ENCODE measurements at places on chromosomes 6 and 20.

- DNase-seq = no peak
Measured at GRCh38 chr20:19275630-19276071, 63.2 kb downstream of the SLC24A3 start.

- no peak for DNase-seq
Measured at GRCh38 chr6:104123227-104123626, 736.5 kb downstream of the HACE1 start.

- no peak for DNase-seq
Measured at GRCh38 chr6:131685266-131685780, 15.9 kb downstream of the OR2A4 start.

DNA sequence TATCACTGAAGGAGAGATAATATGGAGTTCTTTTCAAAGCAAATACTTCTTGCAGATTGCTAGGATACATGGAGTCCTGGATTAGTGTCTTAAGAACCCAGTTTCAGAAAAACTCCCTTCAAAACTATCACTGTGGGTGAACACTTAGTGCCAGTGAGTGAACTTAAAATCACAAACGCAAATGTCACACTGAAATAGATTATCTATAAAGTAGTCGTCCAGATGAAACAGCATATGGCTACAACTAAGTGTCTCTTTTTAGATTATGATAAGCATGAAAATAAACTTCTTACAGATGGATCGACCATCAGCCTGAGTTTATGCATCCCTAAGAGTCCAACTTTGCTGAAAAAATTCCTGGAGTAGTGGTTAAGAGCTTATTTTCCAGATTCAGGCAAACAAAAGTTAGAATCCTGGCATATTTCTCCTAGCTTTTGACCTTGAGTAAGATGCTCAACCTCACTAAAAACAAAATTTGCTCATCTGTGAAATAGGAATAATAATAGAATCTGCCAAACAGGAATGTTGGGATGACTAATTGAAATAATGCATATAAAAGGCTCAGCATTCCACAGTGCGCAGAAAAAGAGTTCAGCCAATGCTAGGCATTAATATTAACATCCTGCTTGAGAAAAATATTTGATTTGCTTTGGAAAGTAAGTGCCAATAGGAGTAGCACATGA, 70.4 kb downstream of the DOK5 start:
- no peak for DNase-seq

- DNase-seq = no peak
Measured at GRCh38 chr6:89786970-89787369, 32.6 kb downstream of the MDN1 start.

DNA sequence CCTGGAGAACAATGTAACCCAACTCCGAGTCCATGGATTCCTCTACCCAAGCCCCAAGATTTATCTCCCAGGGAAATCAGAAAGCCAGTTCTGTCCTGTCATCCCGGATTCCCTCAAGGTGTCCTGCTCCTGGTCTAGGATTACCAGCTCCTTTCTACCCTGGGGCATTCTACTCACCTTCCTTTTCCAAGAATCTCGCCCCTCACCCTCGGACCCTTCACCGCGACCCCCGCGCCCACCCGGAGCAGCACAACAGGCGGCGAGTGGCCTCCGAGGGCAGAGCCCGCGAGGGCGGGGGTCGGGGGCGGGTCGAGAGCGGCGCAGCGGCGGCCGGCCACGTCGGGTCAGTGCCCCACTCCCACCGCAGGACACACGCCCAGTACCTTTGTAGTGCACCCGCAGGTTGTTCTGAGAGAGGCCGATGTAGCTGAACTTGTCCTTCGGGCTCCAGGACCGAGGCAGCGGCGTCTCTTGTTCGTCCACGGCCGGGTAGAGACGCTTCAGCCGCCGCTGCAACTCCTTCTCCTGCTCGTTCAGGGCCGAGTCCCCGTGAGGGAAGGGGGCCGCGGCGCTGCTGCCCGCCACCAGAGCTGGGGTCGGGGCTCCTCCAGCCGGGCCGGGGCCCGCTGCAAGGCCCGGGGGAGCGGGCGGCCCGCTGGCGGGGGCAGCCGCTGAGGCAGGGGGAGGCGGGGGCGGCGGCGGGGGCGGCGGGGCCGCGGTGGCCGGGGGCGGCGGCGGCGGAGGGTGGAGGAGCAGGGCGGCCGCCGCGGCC, 897 bp downstream of the RANBP9 start:
- peak; percentile 12 for DNase-seq

DNA sequence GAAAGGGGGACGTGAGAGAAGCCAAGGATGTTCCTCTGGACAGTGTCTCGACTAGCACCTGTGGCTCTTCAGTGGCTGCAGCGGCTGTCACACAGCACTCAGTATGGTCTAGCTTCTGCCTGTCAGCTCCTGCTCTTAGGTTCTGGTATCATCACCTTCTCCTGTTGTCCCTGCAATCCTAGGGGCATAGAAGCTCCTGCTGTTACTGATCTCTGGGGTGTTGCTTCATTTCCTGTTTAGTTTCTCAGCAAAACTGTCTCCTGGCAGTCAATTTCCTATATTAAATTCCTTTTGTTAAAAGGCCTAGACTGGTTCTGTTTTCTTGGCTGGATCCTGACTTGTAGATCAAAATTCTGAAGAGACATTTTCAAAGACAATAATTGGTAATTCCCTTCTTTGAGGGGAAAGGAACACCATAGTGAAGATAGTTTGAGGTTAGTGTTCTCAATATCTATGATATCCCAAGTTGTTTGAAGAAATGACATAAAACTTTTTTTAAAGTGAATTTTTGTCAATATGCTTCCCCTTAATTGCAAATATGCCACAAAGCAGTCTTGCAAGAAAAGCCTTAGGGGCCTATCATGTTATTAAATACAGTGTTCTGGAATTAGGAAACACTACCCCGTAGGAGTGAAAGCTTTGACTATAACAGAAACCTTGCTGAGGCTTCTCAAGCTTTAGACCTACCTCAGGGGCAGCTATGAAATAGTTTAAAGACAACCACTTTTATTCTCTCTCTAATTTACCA, 148.5 kb downstream of the KIF6 start:
- no peak for DNase-seq

DNA sequence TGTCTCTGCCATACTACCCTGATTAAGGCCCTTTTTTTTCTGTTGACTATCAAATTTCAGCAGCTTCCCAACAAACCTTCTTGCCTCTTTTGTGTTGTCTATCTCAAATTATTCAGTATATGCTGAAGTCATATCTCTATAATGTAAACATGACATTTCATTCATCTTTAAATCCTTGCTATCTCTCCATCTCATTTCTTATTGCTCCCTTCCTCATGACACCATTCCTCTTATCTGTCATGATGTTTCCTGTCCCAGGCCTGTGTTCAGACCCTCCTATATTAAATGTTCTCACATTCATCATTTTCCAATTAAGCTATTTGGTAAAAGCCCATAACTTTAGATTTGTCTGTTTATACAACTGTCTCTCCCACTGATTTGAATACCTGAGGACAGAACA, 482.6 kb downstream of the EPM2A start:
- DNase-seq = no peak

DNA sequence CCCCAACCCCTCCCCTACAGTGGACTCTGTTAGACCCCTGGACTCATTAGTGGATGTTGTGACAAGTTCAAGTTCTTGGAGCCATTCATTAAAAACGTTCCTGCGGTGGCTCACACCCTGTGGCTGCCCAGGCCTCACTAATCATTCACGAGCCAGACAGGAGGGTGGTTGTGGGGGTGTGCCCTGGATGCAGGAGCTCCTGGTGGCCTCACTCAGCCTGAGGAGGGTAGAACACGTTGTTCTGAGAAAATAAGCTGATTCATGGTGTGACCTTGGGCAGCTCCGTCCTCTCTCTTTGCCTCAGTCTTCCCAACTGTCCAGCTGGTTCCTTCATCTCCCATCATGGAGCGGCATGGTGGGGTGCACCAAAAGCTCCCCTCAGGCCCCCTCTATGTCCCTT, 16.7 kb downstream of the SLC13A3 start:
- DNase-seq = no peak

DNA sequence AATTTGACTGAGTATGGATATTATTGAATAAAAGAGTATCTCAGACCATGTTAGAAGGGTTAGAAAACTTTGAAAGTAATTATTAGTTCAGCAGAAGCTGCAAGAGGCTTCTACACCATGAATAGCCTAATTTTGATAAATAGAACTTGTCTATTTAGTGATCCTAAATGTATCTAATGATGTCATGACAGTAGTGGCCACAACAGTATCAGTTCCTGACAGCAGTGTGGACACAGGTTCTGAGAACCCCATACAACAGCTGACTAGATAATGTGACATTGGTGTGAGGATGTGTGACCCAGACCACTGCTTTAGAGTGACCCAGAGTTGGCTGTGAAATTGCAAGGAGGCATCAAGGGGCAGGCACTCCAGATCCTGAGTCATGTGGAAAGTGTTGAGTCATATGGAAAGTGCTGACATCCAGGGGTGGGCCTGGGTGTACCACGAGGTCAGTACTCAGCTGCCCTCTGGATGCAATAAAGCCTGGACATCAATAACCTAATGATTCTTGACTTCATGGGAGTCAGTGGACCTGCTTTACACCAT, 754.7 kb downstream of the DHX35 start:
- no peak for DNase-seq

DNA sequence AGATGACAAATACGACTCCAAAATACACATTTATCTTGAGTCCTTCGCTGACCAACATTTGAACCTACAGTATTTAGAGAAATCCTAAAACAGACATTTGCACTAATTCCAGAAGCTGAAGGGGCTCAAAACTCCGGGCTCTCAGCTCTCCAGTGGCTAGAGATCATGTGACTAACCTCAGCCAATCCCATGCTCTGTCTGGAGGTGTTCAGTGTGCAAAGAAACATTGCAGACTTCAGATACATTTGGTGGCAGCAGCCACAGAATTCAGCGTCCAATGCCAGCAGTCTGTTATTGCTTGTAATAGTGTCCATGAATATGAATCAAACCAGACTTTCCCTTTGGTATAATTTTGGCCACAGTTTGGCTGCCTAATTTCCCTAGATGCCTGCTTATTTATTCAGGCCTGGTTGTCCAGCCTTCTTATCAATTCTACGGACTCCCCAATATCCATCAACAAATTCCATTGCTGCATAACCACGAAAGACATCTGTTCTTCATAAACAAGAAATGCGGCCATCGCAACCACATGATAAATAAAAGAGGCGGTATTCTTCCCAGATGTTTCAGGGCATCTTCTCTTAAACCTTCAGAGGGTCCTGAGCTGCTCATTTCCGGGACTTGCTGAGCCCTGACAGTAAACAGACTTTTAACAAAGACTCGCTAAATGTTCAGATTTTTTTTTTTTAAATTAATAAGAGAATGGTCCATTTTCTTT, 14.5 kb upstream of the CYP24A1 start:
- DNase-seq = no peak

DNA sequence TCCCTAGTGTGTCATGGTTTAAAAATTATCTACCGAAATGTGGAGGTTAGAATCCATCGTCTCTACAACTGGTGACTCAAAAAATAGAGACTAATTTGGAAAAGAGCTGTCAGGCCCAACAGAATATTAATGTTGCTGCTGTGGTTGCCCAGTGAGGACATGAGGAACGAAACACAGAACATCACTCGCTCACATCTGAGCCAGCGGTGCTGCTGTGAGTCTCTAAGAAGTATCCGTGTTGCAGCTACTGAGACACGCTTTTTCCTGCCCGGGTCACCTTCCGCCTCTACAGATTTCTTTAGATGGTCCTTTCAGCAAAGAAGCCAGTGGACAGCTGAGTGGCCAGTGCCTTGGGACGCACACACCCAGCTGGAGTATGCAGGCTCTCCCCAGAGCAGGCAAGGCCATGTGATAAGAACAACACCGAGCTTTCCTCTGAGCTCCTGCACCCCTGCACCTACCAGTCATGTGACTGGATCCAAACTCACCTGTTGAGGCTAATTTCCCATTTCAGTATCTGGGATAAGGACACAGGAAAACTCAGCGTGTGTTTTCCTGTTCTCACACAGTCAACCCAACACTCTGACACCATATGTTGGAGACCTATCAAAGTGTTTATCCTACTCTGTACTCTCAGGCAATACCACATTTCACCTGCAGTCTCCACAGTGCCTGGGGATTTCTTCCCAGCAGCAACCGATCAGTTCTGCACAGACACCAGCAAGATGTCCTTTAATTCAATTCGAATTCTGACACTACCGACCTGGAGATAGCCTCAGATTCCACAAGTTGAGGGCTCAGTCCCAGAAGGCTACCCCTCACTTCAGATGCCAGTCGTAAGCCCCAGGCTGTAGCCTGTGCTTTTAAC, 119.0 kb upstream of the RPS6KA2 start:
- no peak for DNase-seq

DNA sequence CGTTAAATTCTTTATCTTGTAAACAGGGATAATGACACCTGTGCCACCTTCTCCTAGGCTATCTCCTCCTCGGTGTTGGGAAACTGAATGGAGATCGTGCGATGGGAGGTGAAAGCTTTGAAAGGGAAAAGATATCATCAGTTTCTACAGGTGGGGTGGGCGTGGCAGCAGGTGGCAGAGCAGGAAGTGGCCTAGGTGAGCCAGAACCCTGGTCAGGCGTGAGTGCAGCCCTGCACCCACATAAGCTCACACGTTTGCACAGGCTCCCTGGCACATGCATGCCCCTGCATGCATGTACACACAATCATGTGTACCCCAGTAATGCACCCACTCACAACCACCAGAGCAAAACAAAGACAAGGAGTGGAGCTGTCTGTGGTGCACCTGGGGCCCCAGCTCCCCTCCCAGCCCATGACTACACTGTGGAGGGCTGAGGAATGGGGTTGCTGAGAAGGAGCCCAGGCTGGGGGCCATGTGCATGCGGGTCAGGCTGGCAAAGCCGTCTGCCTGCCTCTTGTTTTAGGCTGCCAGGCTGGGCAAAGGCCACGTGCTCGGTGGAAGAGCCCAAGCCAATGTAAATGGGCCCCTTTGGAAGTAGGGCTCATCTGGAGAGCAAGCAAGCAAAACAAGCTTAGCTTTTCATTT, 61.5 kb downstream of the TFAP2C start:
- DNase-seq = no peak

DNA sequence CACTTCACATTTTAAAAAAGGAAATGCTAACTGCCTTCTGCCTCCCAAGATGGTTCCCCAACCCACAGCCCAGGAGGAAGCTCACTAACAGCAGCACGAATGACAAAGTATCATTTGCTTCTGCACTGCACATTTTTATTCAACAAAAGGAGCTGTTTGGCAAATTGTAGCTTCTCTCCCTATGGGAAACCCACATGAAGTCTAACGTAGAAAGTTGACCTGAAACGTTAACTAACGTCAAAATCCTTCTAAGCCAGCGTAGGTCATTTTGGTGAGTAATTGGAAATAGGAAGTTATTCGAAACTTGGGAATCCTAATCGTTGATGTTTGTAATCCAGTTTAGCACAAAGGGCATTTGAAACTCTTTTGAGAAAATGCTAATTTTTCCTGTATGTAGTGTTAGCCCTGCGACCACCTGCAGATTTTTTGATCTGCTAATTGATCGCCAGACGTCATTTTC, 2.9 kb downstream of the SALL4 start:
- DNase-seq = no peak

- DNase-seq = no peak
Measured at GRCh38 chr6:107667790-107668189, 156.3 kb downstream of the SCML4 start.

Measured in NCI-H774 (cell line).